ENCODE measurements at places on chromosomes 2 and 18.

DNA sequence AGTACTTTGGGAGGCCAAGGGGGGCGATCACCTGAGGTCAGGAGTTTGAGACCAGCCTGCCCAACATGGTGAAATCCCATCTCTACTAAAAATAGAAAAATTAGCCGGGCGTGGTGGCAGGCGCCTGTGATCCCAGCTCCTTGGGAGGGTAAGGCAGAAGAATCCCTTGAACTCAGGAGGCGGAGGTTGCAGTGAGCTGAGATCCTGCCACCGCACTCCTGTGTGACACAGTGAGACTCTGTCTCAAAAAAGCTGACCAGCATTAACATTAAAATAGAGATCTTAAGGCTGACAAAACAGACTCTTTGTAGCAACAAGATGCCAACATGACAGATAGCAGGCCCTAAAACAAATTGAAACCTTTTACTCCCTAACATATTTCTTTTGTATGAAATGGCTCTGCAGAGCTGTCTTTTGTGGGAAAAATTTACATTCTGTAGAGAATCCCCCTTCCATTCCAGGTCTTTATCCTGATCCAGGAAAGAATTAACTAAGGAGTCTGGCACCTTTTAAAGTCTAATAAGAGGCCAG is 213.9 kb downstream of the RAB3GAP1 start:
- no peaks in the 10 kb centered on the region for H3K4me1 ChIP-seq
- no peak overlapping the region for H3K27ac ChIP-seq
- no peaks in the 10 kb centered on the region for H3K36me3 ChIP-seq

GRCh38 chr2:159982270-159982669 is 80.1 kb downstream of the PLA2R1 start:
- no peak for DNase-seq
- no peaks in the 10 kb centered on the region for H3K4me1 ChIP-seq
- no peak overlapping the region for H3K27ac ChIP-seq
- no peak overlapping the region for H3K4me3 ChIP-seq
- H3K27me3 ChIP-seq: no peaks in the 10 kb centered on the region

GRCh38 chr2:35822716-35823115 is 532.9 kb upstream of the CRIM1 start:
- H3K27ac ChIP-seq: no peak overlapping the region
- H3K4me1 ChIP-seq: peaks cover 3% of the 10 kb centered on the region
- H3K36me3 ChIP-seq: no peaks in the 10 kb centered on the region

DNA sequence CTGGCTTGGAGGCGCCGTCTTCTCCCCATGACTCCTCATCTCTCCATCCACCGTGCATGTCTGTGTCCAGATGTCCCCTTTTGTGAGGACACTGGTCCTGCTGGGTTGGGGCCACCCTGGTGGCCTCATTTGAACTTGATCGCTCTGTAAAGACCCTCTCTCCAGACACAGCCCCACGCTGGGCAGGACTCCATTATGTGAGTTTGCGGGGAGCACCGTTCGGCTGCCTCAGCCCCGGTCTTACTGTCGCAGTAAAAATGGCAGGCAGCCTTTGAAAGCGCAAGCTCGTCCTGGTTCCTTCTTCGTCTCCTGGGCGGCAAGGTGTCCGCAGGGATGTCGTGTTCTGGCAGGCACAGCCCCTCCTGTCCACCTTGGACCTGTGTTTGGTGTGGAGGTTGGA is 17.7 kb downstream of the NFATC1 start:
- H3K27me3 ChIP-seq: no peaks in the 10 kb centered on the region
- H3K36me3 ChIP-seq: peaks cover 3% of the 10 kb centered on the region
- no peak overlapping the region for H3K4me3 ChIP-seq
- no peak for DNase-seq

- no peaks in the 10 kb centered on the region for H3K27me3 ChIP-seq
- no peaks in the 10 kb centered on the region for H3K36me3 ChIP-seq
- H3K4me1 ChIP-seq: no peaks in the 10 kb centered on the region
- no peak for DNase-seq
- no peak overlapping the region for H3K27ac ChIP-seq
These were observed 418.9 kb upstream of the FANCL start for GRCh38 chr2:58660046-58660445.

DNA sequence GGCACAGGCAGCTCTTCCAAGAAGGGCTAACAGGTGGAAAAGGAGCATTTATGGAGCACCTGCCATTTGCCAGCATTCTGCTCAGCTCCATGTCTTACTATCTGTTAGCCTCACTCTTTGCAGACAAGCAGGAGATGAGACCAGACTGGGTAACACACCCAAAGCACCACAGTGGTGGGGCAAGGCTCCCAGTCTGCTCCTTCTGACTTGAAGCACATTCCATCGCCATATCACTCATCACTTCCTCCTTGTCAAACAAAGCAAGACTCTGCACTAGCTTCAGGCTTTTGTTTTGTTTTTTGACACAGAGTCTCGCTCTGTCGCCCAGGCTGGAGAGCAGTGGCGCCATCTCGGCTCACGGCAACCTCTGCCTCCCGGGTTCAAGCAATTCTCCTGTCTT is 182.8 kb downstream of the MGAT5 start:
- no peaks in the 10 kb centered on the region for H3K27me3 ChIP-seq
- no peak overlapping the region for H3K27ac ChIP-seq
- H3K4me3 ChIP-seq: no peak overlapping the region
- no peaks in the 10 kb centered on the region for H3K36me3 ChIP-seq
- DNase-seq: no peak
- H3K4me1 ChIP-seq: peaks cover 2% of the 10 kb centered on the region

- no peaks in the 10 kb centered on the region for H3K4me1 ChIP-seq
- no peaks in the 10 kb centered on the region for H3K27me3 ChIP-seq
- H3K36me3 ChIP-seq: no peaks in the 10 kb centered on the region
- no peak for DNase-seq
- H3K4me3 ChIP-seq: no peak overlapping the region
- no peak overlapping the region for H3K27ac ChIP-seq
These were observed 414.8 kb upstream of the ID2 start for GRCh38 chr2:8267048-8267447.

- no peaks in the 10 kb centered on the region for H3K27me3 ChIP-seq
- no peaks in the 10 kb centered on the region for H3K4me1 ChIP-seq
- DNase-seq: no peak
- H3K36me3 ChIP-seq: no peaks in the 10 kb centered on the region
- no peak overlapping the region for H3K27ac ChIP-seq
These were observed 256.9 kb downstream of the CDH19 start for GRCh38 chr18:66346833-66347588.

DNA sequence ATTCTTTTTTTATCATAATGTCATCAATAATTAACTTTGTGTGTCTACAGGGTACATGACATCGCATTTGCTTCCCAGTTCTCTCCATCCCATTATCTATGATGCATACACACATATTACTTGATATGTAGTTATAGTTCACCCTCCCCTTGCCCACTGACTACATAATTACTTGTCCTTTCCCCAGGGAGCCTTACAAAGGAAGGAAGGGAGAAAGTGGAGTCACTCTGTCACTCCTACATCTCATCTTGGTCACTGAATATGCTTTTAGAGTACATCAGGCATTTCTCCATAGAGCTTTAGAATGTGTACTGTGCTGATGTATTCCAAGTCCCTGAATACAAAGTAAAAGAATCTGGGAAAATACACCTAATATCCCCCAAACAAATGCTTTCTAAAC is 6.0 kb upstream of the DTNA start:
- H3K4me3 ChIP-seq: no peak overlapping the region
- no peak overlapping the region for H3K27ac ChIP-seq
- H3K4me1 ChIP-seq: no peaks in the 10 kb centered on the region
- no peak for DNase-seq
- no peaks in the 10 kb centered on the region for H3K27me3 ChIP-seq

DNA sequence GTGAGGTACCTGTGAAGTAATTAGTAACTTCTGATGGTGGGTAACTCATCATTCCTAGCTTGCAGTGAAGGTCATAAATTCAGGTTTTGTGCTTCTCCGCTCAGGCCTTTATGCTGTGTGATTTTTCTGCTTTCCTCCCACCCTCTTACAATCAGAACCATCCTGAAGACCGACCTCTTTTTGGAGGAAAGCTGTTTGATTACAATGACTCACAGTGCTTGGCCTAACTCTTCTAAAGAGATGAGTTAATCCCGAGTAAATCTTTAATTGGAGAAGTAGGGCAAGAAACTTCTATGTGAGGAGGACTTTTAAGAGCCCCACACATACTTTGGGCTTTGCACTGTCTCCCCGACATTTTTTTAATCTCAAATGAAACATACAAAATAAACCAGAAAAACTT is 53.1 kb downstream of the TTC27 start:
- no peak for DNase-seq
- no peaks in the 10 kb centered on the region for H3K4me1 ChIP-seq
- no peak overlapping the region for H3K4me3 ChIP-seq
- H3K36me3 ChIP-seq: no peaks in the 10 kb centered on the region

GRCh38 chr2:78989051-78989450 is 36.5 kb upstream of the REG3G start:
- H3K4me1 ChIP-seq: no peaks in the 10 kb centered on the region
- no peaks in the 10 kb centered on the region for H3K36me3 ChIP-seq
- DNase-seq: no peak
- peaks cover 10% of the 10 kb centered on the region for H3K27me3 ChIP-seq

- DNase-seq: no peak
- H3K27me3 ChIP-seq: no peaks in the 10 kb centered on the region
- H3K27ac ChIP-seq: no peak overlapping the region
These were observed 369.1 kb downstream of the EIPR1 start for GRCh38 chr2:3008561-3008960.

GRCh38 chr18:10038268-10038667 is 124.5 kb downstream of the VAPA start:
- H3K27ac ChIP-seq: no peak overlapping the region
- no peak overlapping the region for H3K4me3 ChIP-seq
- no peak for DNase-seq

DNA sequence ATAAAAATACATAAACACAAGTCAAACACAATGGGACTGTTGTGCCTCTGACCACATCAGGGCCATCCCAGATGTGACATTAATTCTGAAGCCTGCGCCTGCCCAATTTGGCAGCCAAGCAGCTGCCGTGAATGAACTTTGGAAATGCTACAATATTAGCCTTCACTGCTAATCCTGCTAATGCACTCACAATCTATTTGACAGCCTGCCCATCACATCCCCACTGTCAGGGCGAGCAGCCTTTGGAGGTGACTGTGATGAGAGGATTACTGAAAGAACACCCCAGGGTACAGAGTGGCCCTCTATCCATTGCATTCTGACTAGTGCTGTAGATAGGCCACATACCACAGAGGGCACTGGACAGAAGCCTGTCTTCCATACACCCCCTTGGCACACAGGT is 21.6 kb downstream of the OSR1 start:
- no peaks in the 10 kb centered on the region for H3K4me1 ChIP-seq
- H3K27me3 ChIP-seq: no peaks in the 10 kb centered on the region
- no peak overlapping the region for H3K4me3 ChIP-seq
- H3K36me3 ChIP-seq: no peaks in the 10 kb centered on the region
- no peak for DNase-seq

DNA sequence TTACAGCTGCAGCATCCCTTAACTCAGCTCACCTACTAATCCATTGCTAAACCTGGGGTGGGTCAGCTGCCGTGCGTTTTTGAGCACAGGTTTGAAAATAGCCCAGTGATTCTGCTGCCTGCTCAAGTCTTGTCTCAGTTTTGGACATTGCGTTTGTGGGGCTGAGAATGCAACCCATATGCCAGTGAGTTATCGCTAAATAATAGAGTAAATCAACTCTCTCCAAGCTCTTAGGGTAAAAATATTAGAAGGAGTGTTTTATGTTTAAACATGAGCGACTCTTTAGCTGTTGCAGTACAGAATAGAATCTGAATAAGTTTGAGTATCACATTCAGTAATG is 2.1 kb downstream of the TSHZ1 start:
- H3K4me1 ChIP-seq: peaks cover 4% of the 10 kb centered on the region
- peaks cover 21% of the 10 kb centered on the region for H3K27me3 ChIP-seq
- no peaks in the 10 kb centered on the region for H3K36me3 ChIP-seq
- no peak overlapping the region for H3K27ac ChIP-seq

GRCh38 chr2:17163638-17164037 is 354.6 kb downstream of the RAD51AP2 start:
- no peak overlapping the region for H3K27ac ChIP-seq
- no peaks in the 10 kb centered on the region for H3K4me1 ChIP-seq
- no peak for DNase-seq

DNA sequence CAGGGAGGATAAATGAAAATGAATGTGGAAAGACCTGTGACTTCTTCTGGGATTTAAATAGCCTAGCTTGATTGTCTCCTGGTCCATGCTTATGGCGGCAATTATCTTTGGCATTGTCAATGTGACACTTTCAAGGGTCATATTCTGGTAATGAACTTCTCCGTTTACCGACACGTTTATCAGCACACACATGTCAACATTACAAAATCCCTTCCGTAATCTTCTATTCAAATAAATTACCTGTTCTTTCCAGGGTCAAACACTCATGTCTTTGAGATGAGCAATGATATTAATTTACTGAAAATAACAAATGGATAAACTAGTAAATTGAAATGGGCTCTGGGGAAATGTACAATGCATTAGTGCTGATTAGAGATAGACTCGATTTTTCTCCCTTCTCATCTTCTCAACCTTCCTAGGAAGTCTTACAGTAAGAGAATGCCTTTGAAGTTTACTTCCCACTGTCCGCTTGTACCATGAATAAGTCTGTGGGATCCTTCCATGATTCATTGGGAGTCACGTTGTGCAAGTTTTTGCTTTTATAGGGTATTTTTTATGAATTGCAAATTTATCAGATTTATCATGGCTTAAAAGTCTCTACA is 646.3 kb upstream of the LRATD1 start:
- H3K4me3 ChIP-seq: no peak overlapping the region
- no peak for DNase-seq
- H3K27ac ChIP-seq: no peak overlapping the region
- no peaks in the 10 kb centered on the region for H3K27me3 ChIP-seq
- H3K4me1 ChIP-seq: no peaks in the 10 kb centered on the region
- H3K36me3 ChIP-seq: no peaks in the 10 kb centered on the region

- H3K4me1 ChIP-seq: peaks cover 11% of the 10 kb centered on the region
- peaks cover 5% of the 10 kb centered on the region for H3K36me3 ChIP-seq
- no peaks in the 10 kb centered on the region for H3K27me3 ChIP-seq
- H3K4me3 ChIP-seq: no peak overlapping the region
- no peak for DNase-seq
- no peak overlapping the region for H3K27ac ChIP-seq
These were observed 1.5 kb upstream of the GPBAR1 start for GRCh38 chr2:218259099-218259961.

DNA sequence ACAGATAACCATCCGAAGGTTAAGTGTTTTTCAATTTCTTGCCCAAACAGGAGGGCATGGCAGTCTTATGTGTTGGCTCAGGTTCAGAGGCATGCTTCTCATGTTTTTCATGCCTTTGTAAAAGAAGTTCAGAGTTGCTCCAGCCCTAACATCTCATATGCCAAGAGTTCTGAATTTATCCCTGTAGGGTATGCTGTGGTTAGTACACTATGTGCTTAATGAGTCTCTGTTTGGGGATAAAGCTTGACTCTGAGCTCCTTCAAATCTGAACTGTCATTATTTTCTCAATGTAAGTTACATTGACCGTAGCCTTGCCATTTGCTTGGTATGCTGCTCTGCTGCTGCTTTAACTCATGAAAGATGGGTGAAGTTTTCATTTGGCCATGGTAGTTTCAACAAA is 67.9 kb upstream of the PNPT1 start:
- H3K27ac ChIP-seq: no peak overlapping the region
- no peaks in the 10 kb centered on the region for H3K27me3 ChIP-seq
- no peak overlapping the region for H3K4me3 ChIP-seq
- DNase-seq: no peak

- no peaks in the 10 kb centered on the region for H3K36me3 ChIP-seq
- H3K27me3 ChIP-seq: no peaks in the 10 kb centered on the region
- no peak for DNase-seq
- no peak overlapping the region for H3K4me3 ChIP-seq
- H3K4me1 ChIP-seq: peaks cover 23% of the 10 kb centered on the region
These were observed 129.3 kb downstream of the GLI2 start for GRCh38 chr2:120864981-120865380.
